Esophagus squamous epithelium (tissue), 5 donors: ENCODE measurements at places on chromosomes 7 and 10.

GRCh38 chr10:65358565-65358964 is 1567.3 kb upstream of the LRRTM3 start:
- H3K4me1 ChIP-seq, result no peaks in the 10 kb centered on the region
- no peaks in the 10 kb centered on the region for H3K36me3 ChIP-seq
- H3K4me3 ChIP-seq, result no peak overlapping the region
- H3K27me3 ChIP-seq, result no peaks in the 10 kb centered on the region
- no peak overlapping the region for H3K27ac ChIP-seq

DNA sequence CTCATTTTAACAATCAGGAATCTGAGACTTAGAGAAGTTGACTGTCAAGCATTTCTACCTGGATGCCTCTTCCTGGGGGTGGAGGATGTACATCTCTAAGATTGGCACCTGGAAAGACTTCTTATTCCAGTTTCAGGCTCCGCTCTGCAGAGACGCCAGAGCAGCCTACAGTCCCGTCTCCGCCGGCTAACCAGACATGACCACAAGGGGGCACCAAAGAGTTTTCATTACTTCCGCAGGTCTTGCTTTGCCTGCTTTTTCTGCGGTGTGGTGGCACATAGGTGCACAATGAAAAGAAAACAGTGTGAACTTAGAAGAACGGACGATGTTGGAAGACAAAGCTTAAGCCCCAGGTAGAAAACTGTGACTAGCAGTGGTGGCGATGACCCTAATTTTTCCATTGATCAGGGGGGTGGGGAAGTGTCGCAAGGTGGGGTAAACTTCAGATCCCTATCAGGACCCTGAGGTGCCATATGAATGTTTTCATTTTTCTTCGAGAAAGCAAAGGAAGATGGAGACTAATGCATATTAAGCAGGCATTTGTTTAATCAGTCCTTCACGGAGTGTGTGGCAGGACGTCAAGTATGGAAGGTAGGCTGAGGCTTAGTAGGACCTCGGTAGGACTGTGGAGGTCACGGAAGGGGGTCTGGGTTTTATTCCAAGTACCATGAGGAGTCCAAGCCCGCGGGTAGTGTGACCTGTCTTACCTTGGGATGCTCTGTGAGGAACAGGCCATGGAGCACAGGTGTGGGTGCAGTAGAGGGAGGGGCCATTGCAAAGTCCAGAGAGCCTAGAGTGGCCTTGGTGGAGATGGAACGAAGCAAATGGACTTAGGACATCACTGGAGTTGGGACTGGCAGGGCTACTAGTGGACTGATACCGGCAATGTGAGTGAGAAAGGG is 60.1 kb upstream of the SORCS3 start:
- no peak overlapping the region for H3K4me3 ChIP-seq
- H3K36me3 ChIP-seq, result no peaks in the 10 kb centered on the region
- no peaks in the 10 kb centered on the region for H3K27me3 ChIP-seq
- no peaks in the 10 kb centered on the region for H3K4me1 ChIP-seq
- no peak for DNase-seq

DNA sequence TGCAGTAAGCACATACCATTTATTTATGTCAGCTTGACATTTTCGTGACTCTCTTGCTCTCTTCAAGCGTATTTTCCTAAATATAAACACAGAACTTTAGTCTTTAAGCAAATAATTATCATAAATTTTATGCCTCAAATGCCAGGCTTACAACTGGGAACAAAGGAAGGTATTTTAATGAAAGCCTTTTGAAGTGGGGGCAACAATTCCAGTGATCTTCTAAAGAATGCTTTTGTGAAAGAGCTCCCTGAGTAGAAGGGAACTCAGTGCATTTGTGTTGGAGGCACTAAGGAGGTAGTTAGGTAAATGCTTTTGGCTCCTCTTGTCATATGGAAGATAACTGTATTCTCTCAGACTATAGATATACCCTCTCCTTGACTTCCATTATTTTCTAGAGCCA is 104.9 kb downstream of the VPS50 start:
- no peaks in the 10 kb centered on the region for H3K27me3 ChIP-seq
- H3K4me3 ChIP-seq, result no peak overlapping the region
- no peak for DNase-seq

GRCh38 chr7:35722054-35722849 is 27.3 kb upstream of the HERPUD2 start:
- no peak for DNase-seq
- no peaks in the 10 kb centered on the region for H3K36me3 ChIP-seq
- H3K27me3 ChIP-seq, result no peaks in the 10 kb centered on the region
- H3K27ac ChIP-seq, result no peak overlapping the region
- H3K4me3 ChIP-seq, result no peak overlapping the region

DNA sequence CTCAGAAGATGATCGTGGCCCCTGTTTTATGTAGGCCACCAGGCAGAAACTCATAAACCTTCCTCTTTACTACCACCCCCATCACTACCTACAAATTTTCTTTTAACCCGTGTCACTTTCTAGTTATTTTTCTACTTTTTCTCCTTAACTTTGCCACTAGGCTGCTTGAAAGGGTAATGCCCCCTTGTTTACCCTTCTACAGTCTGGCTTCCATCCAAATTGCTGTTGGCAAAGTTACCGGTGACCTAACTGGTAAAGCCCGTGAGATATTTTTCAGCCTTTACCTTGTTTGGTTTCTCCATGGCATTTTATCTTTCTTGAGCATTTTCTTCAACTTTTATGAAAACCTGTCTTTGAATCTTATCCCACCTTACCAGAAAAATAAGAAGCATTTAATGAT is 153.0 kb downstream of the WNT2 start:
- H3K4me3 ChIP-seq, result no peak overlapping the region
- no peaks in the 10 kb centered on the region for H3K4me1 ChIP-seq
- no peak overlapping the region for H3K27ac ChIP-seq
- no peaks in the 10 kb centered on the region for H3K27me3 ChIP-seq
- peaks cover 25% of the 10 kb centered on the region for H3K36me3 ChIP-seq

GRCh38 chr7:83873459-83873858 is 224.5 kb upstream of the SEMA3E start:
- DNase-seq, result no peak
- H3K27me3 ChIP-seq, result no peaks in the 10 kb centered on the region
- no peak overlapping the region for H3K27ac ChIP-seq
- no peak overlapping the region for H3K4me3 ChIP-seq

- H3K27me3 ChIP-seq, result no peaks in the 10 kb centered on the region
- no peak overlapping the region for H3K27ac ChIP-seq
- H3K4me3 ChIP-seq, result no peak overlapping the region
- no peaks in the 10 kb centered on the region for H3K36me3 ChIP-seq
These were observed 781.1 kb downstream of the GATA3 start for GRCh38 chr10:8835453-8836167.

GRCh38 chr10:30313579-30314350 is 35.3 kb downstream of the MTPAP start:
- no peak overlapping the region for H3K27ac ChIP-seq
- H3K4me3 ChIP-seq, result no peak overlapping the region
- H3K4me1 ChIP-seq, result no peaks in the 10 kb centered on the region

DNA sequence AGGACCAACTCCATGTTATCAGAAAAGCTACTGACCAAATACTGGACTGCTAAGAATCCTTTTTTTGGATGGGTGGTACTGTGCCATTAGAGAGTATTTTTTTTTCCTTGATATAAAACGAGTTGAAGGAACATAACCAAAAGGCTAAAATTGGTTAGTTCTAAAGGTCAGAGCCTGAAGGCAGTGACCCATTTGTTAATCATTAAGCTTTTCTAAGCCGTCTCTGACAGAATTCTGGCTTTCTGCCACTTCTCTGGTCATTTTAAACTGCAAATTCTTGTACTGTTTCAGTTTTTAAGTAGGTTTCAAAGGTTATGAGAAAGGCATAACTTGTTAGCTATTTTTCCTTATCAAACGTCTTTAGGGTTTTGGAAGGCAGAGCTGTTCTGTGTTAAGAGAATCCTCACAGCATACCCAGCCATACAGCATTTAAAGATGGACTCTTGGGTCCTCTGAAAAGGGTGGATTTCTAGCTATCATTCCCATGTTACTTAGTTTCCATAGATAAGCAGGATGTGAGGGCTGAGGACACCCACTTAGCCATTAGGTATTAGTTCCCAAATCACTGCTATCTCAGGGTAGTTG is 196.8 kb downstream of the RNLS start:
- H3K36me3 ChIP-seq, result no peaks in the 10 kb centered on the region
- H3K4me1 ChIP-seq, result peaks cover 8% of the 10 kb centered on the region
- H3K27me3 ChIP-seq, result no peaks in the 10 kb centered on the region
- no peak for DNase-seq
- no peak overlapping the region for H3K27ac ChIP-seq
- peak overlapping the region; percentile 44 for H3K4me3 ChIP-seq

GRCh38 chr10:79065853-79066252 is 2.9 kb upstream of the ZMIZ1 start:
- no peak for DNase-seq
- H3K36me3 ChIP-seq, result no peaks in the 10 kb centered on the region
- peaks cover 12% of the 10 kb centered on the region for H3K4me1 ChIP-seq
- no peak overlapping the region for H3K4me3 ChIP-seq
- H3K27ac ChIP-seq, result no peak overlapping the region
- H3K27me3 ChIP-seq, result no peaks in the 10 kb centered on the region

DNA sequence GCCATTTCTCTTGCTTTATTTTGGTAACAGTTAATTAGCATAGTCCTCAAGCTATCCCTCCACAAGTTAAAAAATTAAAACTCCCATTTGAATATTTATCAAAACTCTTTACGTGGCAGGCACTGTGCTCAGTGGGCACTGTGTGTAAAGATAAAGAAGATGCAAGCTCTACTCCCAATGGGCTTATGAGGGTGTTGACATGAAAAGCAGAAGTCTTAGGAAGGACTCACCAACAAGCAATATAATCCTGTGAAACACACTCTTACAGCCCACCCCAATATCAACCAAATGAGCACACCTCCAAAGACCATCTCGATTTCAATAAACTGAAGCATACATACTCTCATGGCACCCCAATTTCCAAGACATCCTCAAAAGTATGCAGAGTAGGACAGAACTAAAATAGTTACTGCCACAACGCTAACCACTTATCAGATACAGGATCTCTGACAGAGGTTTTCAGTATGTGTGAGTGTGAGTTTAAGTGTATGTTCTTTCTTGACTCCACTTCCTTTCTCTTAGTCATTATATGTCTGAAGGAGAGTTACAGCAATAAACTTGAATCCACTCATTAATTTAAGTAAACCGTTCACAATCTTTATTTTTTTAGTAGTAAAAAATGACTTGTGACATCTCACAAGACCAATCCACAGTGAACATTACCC is 120.0 kb downstream of the PDE1C start:
- H3K27me3 ChIP-seq, result no peaks in the 10 kb centered on the region
- DNase-seq, result no peak
- H3K4me3 ChIP-seq, result no peak overlapping the region
- H3K4me1 ChIP-seq, result no peaks in the 10 kb centered on the region

- H3K27ac ChIP-seq, result no peak overlapping the region
- H3K4me3 ChIP-seq, result no peak overlapping the region
- H3K4me1 ChIP-seq, result no peaks in the 10 kb centered on the region
- DNase-seq, result no peak
- H3K27me3 ChIP-seq, result no peaks in the 10 kb centered on the region
- H3K36me3 ChIP-seq, result no peaks in the 10 kb centered on the region
These were observed 249.6 kb downstream of the PLXDC2 start for GRCh38 chr10:20065814-20066213.

GRCh38 chr10:100600218-100600617 is 64.5 kb downstream of the HIF1AN start:
- no peaks in the 10 kb centered on the region for H3K36me3 ChIP-seq
- no peaks in the 10 kb centered on the region for H3K27me3 ChIP-seq
- no peaks in the 10 kb centered on the region for H3K4me1 ChIP-seq
- no peak overlapping the region for H3K4me3 ChIP-seq

DNA sequence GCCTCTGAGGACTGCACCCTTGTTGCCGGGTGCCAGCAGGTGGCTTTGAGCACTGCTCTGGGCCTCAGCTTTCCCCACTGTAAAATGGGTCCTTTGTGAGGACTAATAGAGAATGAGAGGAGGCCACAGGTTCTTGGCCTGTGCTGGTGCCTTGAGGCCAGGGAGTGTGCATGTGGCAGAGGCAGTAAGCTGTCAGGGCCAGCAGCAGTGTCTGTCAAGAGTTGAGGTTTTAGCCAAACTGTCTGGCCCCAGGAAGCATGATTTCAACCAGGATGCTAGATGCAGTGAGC is 13.5 kb downstream of the NACAD start:
- no peak for DNase-seq
- H3K4me3 ChIP-seq, result no peak overlapping the region
- peaks cover 32% of the 10 kb centered on the region for H3K36me3 ChIP-seq
- peaks cover 20% of the 10 kb centered on the region for H3K4me1 ChIP-seq

DNA sequence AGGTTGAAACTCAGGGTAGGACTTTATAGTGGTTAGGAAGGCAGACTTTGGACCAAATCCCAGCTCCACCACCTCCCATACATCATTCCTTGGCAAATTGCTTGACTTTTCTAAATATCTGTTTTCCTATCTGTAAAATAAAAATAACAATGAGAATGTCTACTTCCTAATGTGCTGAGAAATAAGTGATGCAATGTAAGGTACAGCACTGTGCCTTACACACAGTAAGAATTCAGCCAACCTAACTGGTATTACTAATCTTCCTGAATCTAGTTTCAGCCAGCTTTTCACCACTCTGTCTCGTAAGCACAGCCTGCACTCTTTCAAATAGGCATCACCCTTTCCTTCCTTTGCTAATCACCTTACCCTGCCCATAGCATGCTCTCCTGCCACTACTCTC is 9.7 kb downstream of the PRLHR start:
- H3K4me1 ChIP-seq, result peaks cover 8% of the 10 kb centered on the region
- H3K36me3 ChIP-seq, result no peaks in the 10 kb centered on the region
- no peaks in the 10 kb centered on the region for H3K27me3 ChIP-seq
- no peak overlapping the region for H3K27ac ChIP-seq
- no peak for DNase-seq
- no peak overlapping the region for H3K4me3 ChIP-seq

GRCh38 chr10:103657061-103657591 is 163.6 kb downstream of the NEURL1 start:
- H3K4me3 ChIP-seq, result no peak overlapping the region
- H3K36me3 ChIP-seq, result peaks cover 11% of the 10 kb centered on the region
- H3K4me1 ChIP-seq, result peaks cover 57% of the 10 kb centered on the region
- H3K27ac ChIP-seq, result no peak overlapping the region
- no peaks in the 10 kb centered on the region for H3K27me3 ChIP-seq
- no peak for DNase-seq

GRCh38 chr7:124681946-124682345 is 83.6 kb downstream of the GPR37 start:
- H3K27ac ChIP-seq, result no peak overlapping the region
- H3K36me3 ChIP-seq, result no peaks in the 10 kb centered on the region
- no peak overlapping the region for H3K4me3 ChIP-seq
- no peak for DNase-seq
